Mammary epithelial cell (primary cell): ENCODE measurements at places on chromosomes 13 and 19. TPM values are rescaled to one million over a fixed set of nuclear protein-coding genes. Genes with fewer than 3 reads are reported as not detected.

- peak; percentile 64 for DNase-seq
These were observed 22.5 kb upstream of the KLF2 start for GRCh38 chr19:16301999-16302694.

DNA sequence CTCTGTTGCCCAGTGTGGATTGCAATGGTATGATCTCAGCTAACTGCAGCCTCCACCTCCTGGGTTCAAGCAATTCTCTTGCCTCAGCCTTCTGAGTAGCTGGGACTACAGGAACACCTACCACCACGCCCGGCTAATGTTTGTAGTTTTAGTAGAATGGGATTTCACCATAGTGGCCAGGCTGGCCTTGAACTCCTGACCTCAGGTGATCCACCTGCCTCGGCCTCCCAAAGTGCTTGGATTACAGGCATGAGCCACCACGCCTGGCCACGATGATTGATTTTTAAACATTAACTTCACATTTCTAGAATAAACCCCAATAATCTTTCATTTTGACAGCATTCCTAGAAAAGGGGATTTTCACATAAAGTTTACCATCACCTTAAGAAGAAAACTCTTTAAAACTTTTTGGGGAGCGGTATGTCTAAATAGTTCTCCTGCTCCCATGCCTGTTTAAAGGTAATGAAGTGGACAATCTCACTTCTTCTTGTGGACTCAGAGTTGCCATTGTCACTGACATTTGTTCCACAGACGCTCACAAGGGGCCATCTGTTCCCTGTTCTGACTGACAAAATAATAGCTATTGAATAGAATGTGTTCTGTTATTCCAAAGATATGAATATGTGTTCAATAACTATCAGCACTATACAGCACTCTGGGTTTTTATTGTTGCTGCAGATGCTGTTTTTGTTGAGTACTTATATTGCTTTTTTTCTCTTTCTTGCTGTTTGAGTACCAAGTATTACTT, 66.1 kb upstream of the C1QTNF9B start:
- no peak for DNase-seq

DNA sequence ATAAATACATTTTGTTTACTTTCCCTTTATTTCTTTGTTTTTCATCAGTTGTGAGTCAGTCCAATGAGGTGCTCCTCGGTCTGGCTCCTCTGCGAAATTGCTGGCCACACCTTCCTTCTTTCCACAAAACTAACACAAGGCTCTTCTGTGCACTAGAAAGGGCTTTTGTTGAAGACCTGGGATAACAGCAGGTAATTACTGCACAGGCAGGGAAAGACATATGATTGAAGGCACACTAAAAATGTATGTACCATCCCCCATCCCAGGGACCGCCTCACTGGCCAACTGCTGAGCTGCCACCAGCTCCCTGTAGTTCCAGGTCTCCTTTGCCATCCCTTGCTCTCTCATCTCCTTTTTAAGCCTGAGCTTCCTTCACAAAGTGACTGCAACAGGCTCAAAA, 180.5 kb downstream of the EFNB2 start:
- peak; percentile 19 for DNase-seq

DNA sequence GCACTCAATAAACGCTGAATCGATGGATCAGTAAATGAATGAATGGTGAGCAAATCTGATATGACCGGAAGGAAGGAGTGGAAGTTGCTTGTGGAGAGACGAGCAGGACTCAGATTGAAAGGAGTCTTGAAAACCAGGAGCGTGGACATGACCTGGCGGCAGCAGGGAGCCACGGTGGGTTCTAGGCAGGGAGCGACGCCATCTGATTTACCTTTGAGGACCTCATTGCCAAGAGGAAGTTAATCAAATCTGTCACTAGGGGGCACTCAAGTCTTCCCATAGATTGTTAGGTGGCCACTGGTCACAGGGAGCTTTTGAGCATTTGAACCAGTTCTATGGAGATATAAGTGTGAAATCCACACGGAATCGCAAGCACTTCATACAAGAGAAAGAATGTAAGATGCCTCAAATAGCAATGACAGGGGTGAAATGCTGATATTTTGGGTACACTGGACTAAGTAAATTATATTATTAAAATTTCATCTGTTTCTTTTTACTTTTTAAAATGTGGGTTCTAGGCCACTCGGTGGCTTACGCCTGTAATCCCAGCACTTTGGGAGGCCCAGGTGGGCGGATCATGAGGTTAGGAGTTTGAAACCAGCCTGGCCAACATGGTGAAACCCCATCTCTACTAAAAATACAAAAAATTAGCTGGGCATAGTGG, 9.2 kb upstream of the FBN3 start:
- peak; percentile 76 for DNase-seq

DNA sequence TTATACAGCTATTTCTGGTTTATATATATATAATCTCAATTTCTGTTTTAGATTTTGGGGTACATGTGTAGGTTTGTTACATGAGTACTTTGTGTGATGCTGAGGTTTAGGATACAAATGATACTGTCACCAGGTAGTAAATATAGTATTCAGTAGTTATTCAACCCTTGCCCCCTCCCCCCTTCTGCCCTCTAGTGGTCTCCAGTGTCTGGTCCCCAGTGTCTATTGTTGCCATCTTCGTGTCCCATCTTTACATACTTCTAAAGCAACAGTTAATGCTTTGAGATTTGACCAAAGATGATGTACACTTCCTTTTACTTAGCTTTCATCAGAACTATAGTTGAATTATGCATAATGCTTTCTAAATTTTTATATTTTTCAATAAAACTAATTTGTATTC, 1623.4 kb upstream of the PRR20A start:
- no peak for DNase-seq

The ANKRD24 gene
- polyA plus RNA-seq: 0.12 TPM

The NDUFA7 gene
- 79.6 TPM for polyA plus RNA-seq
